Muscle of back (tissue), 13 donors: ENCODE measurements at places on chromosomes 2 and 18.

GRCh38 chr2:669323-669722, 7.9 kb downstream of the TMEM18 start:
- no peak for DNase-seq

GRCh38 chr18:59987102-59987501, 87.3 kb downstream of the PMAIP1 start:
- DNase-seq, result no peak

- DNase-seq, result no peak
Measured at GRCh38 chr18:73758446-73758845, 389.2 kb downstream of the FBXO15 start.

DNA sequence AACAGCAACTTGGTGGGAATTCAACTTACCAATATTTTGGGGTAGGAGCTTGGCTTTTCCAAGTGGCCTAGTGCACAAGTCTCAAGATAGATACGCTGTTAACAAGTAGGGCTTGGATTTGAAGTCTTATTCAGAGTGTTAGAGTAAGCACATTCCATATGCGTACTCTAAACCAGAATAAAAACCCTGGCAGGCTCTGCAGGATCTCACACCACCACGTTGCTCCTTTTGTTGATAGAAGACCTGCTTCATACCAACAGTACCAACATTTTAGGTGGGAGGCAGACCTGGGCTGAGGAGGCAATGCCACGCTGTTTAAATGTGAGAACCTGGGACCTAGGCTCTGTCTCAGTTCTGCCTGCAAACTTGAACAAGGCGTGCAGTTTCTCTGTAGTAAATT, 214.0 kb downstream of the RNF144A start:
- DNase-seq, result no peak

GRCh38 chr18:49988101-49988500, 174.8 kb upstream of the ACAA2 start:
- no peak for DNase-seq

DNA sequence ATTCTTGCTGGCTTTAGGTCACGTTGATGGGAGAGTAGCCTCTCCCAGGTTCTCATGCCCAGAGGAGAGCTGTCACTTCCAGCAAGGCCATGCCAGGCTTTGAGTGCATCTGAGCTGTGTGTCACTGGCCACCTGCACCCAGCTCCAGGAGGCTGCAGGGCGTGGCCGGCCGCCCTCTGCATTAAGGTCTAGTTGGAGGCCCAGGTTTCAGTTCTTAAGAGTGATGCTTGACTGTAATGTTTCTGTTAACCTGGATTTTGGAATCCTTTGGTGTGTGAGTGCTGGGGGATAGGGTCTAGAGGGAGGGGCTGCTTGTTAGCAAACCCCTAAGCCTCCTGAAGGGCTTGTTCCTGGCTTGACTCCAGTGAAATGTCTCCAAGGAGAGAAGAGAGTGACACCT, 140.1 kb downstream of the ACOXL start:
- DNase-seq, result no peak

- DNase-seq, result no peak
Measured at GRCh38 chr2:150520887-150521664, 33.6 kb upstream of the RND3 start.

DNA sequence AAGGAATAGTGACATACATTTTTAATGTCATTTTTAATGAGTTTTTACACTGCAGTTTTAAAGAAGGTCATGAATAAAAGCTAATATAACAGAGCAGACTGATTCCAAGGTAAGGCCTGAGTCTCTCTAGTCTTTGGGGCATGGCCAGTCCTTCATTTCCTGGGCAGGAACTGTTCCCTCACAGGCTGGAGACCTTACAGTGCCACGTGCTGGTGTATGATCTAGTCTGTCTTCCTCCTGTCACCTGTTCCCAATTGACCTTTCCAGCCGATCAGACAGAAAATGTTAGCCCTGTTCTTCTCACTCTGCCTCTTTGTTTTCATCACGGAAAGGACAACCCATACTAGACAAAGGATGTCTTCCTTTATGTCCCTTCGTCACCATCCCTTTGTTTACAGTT, 33.6 kb downstream of the ZCCHC2 start:
- DNase-seq, result no peak

DNA sequence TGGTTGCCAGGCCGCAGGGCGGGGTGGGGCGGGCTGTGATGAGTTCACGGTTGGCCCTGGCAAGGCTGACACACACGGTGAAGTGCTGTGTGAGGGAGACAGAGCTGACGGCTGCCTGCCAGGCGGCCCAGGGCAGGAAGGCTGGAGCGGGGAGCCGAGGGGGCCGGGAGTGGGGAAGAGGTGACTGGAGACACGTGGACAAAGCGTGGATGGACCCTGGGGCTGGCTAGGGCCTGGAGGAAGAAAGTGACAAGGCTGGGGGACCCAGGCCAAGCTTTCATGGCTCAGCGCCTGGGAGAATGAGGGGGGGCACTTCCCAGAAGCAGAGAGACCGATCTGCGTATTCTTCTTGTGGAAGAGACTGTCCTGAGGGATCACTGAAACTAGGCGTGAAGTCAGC, 123.2 kb downstream of the DYSF start:
- DNase-seq, result peak; percentile 85

- DNase-seq, result no peak
Measured at GRCh38 chr2:165725421-165725820, 68.6 kb downstream of the GALNT3 start.

DNA sequence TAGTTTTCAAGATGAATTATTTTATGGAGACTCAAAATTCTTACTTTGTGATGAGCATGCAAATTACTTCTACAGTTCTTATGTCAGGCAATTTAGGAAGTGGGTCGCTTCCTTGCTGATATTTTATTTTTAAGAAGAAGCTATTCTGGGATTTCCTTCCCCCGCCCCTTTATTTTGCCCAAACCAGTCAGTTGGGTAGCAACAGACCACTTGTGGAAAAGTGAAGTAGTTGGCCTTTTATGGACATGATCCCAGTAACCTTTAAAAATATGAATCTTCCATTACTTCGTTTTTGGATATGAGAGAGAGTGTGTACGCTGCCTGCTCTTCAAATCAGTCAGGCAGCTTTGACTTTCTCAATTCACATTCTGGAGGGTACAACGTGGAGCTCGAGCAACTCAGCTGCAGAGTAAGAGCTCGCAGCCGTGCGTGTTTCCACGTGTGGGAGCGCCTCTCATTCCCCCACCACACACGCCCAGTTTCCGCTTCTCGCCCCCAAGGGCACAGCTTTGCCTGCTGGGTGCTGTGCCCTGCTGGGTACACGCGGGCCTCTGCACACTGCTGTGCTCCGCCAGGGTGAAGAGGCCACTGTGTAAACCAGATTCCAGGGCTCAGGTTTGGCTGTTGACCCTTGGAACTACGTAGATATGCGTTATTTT, 92.6 kb downstream of the ITGB1BP1 start:
- no peak for DNase-seq

DNA sequence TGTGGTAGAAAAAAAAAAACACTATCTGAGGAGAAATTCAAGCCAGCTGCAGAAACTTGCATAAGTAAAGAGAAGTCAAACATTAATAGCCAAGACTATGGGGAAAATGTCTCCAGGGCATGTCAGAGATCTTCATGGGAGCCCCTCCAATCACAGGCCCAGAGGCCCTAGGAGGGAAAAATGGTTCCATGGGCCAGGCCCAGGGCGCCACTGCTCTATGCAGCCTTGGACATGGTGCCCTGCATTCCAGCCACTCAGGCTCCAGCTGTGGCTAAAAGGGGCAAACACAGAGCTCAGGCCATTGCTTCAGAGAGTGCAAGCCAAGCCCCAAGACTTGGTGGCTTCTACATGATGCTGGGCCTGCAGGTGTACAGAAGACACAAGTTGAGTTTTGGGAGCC, 354.7 kb downstream of the NBAS start:
- DNase-seq, result no peak

- no peak for DNase-seq
Measured at GRCh38 chr2:168149150-168149974, 98.0 kb downstream of the STK39 start.

DNA sequence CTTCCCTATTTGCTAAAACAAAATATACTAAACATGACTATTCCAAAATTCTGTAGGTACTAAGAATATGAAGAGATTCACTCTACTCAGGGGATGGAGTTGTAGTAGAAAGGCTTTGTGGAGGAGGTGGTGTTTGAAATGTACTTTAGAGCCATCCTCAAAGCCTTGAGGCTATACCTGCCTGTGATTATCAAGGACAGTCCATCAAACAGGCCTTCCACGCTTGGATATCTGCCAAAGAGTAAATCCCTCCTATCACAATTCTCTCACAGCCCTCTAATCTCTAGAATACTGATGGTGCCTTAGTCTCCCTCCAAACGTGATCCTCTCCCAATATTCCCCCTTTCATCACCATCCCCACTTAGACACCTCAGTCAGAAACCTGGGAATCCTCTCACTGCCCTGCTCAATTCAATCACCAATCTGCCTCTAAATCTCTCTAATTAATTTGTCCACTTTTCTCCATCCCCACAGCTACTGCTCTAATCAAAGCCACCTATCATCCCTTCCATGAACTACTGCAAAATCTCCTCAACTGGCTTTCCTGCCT, 13.1 kb downstream of the SOS1 start:
- no peak for DNase-seq

- DNase-seq, result no peak
Measured at GRCh38 chr2:10368491-10369231, 66.0 kb downstream of the HPCAL1 start.

- DNase-seq, result no peak
Measured at GRCh38 chr2:186130748-186131641, 355.1 kb upstream of the ZC3H15 start.

DNA sequence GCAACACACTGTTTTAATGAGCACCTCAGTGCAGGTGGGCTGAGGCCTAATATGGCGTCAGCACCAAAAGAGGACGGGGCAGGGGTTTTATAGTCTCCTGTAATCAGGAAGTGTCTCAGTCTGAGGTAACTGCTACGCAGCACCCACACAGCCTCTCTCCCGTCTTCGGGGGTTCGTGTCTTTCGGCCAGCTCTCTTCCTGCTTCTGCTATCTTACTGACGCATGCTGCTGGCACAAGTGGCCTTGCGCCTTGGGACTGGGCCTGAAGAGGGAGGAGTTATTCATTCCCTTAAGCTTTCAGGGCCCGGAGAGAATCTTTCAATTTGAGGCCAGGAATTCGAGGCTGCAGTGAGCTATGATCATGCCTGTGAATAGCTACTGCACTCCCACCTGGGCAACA, 14.5 kb upstream of the PAPOLG start:
- no peak for DNase-seq

DNA sequence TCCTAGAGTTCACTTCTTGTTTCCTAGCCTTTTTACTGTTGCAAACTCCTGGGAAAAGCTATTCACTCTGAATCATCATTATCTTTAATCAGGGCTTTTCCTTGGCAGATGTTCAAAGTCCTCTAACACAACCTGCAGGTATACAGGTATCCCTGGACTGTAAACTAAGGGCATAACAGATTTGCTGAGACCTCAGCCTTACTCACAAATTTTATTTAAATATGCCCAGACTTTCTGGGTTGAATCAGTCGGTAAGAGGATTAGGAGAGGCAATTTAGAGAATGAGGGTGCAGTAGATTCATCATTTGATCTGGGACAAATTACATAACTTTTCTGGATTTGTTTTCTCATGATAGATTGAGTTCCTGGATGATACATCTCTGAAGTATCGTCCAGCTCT, 217.8 kb upstream of the STON1 start:
- DNase-seq, result no peak

DNA sequence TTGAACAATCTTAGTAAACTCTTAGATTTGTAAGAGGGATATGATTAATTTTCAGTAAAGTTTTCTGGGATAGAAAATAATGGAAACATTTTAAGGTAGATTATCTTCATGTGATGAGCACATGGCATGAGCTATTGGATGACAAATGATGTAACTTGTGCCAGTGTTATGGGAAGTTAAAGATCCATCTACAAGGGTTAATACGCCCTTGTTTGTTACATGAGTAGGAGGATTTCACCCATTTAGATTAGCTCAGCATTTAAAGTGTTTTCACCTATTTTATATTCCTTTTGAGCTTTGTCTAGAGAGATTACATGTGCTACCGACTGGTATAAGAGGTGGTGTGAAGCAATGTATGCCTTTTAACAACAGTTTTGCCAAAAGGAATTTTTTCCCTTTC, 5.6 kb downstream of the CLIP4 start:
- no peak for DNase-seq

DNA sequence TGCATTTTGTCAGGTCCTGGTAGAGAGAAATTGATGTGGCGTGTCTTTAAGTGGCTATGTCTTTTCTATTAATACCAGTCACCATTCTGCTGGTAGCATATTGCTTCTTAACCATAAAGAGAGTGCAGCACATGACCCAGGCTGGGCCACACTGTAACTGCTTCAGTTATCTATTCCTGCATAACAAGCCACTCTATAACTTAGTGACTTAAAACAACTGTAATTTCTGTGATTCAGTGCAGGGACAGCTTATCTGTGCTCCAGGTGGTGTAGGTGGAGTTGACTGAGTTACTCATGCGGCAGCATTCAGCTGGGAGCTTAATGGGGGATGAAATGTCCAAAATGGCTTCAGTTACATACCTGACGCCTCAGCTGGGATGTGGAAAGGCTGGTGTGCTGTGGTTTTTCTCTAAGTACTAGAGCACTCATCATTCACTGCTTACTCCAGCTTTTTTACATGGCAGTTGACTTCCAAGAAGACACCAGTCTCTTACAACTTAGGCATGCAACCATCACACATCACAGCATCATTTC, 742.4 kb downstream of the SATB2 start:
- no peak for DNase-seq

DNA sequence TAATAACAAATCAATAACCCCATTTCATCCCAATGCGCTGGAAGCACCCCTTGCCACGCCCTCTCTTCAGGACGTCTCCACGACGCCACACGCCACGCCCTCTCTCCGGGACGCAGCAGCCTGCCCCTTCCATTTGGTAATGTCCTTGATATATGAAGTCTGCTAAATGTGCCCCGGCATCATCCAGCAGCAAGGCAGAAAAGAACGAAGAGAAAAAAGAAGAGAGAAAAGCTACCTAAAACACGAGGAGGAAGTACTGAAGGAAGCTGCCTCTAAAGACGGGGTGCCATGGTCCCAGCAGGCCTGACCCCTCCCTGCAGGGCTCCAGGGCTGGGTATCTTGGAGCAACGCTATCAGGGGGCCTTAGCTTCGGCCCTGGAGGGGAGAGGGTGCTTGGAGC, 41.8 kb downstream of the CNGA3 start:
- no peak for DNase-seq

DNA sequence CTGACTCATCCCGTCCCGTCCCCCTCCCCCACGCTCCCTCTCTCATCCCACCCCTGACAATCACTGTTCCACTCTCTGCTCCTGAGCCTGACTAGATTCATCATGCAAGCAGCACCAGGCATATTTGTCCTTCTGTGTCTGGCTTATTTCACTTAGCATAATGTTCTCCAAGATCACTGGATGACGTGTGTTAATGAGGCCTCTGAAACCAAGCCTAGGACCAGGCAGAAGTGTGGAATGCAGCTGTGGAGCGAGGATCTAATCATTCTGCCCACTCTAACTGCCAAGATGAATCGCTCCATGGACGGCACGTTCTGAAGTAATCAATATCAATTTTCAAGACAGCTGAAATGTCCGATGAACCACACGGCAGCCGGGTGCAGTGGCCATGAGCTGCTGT, 122.4 kb upstream of the ZNF236 start:
- no peak for DNase-seq

- DNase-seq, result no peak
Measured at GRCh38 chr18:670522-670921, 13.1 kb downstream of the TYMS start.

- DNase-seq, result no peak
Measured at GRCh38 chr2:131121464-131121863, 16.3 kb downstream of the PLEKHB2 start.

- DNase-seq, result no peak
Measured at GRCh38 chr2:164700390-164700789, 79.1 kb upstream of the GRB14 start.
